ENCODE measurements at places on chromosomes 2 and 18. TPM values are rescaled to one million over a fixed set of nuclear protein-coding genes. Genes with fewer than 3 reads are reported as not detected.

The CD226 gene
- 0.50 TPM for total RNA-seq

The FBXO36 gene
- 1.9 TPM for total RNA-seq

The CHRNG gene
- total RNA-seq: not detected

The MYCN gene
- total RNA-seq: not detected

The RAB11FIP5 gene
- 48.5 TPM for total RNA-seq

The EGR4 gene
- not detected for total RNA-seq

The SLC23A3 gene
- total RNA-seq: 2.5 TPM

The EML6 gene
- 1.1 TPM for total RNA-seq

The VAMP5 gene
- total RNA-seq: 27.1 TPM

The STON1 gene
- 8.2 TPM for total RNA-seq

The PSMA8 gene
- not detected for total RNA-seq

The LIMS4 gene
- total RNA-seq: 10.0 TPM

The CCBE1 gene
- total RNA-seq: 21.2 TPM

The UGT1A10 gene
- not detected for total RNA-seq

The BMP10 gene
- total RNA-seq: not detected

The MRO gene
- total RNA-seq: 0.12 TPM

The UGT1A1 gene
- not detected for total RNA-seq

The GKN2 gene
- total RNA-seq: not detected

The HOXD3 gene
- total RNA-seq: 0.33 TPM

The TBR1 gene
- not detected for total RNA-seq

The COL6A3 gene
- 2,978 TPM for total RNA-seq

The SERPINB13 gene
- total RNA-seq: not detected

The RAX gene
- total RNA-seq: not detected

The SERPINB11 gene
- total RNA-seq: not detected

The CTIF gene
- total RNA-seq: 14.6 TPM
